ENCODE measurements at places on chromosomes 12 and 14. TPM values are rescaled to one million over a fixed set of nuclear protein-coding genes. Genes with fewer than 3 reads are reported as not detected.

- no peak overlapping the region for H3K27ac ChIP-seq
- H3K4me1 ChIP-seq: peaks cover under 1% of the 10 kb centered on the region
- H3K27me3 ChIP-seq: no peaks in the 10 kb centered on the region
- no peaks in the 10 kb centered on the region for H3K36me3 ChIP-seq
Observed at GRCh38 chr14:29649170-29649569, 278.5 kb downstream of the PRKD1 start.

DNA sequence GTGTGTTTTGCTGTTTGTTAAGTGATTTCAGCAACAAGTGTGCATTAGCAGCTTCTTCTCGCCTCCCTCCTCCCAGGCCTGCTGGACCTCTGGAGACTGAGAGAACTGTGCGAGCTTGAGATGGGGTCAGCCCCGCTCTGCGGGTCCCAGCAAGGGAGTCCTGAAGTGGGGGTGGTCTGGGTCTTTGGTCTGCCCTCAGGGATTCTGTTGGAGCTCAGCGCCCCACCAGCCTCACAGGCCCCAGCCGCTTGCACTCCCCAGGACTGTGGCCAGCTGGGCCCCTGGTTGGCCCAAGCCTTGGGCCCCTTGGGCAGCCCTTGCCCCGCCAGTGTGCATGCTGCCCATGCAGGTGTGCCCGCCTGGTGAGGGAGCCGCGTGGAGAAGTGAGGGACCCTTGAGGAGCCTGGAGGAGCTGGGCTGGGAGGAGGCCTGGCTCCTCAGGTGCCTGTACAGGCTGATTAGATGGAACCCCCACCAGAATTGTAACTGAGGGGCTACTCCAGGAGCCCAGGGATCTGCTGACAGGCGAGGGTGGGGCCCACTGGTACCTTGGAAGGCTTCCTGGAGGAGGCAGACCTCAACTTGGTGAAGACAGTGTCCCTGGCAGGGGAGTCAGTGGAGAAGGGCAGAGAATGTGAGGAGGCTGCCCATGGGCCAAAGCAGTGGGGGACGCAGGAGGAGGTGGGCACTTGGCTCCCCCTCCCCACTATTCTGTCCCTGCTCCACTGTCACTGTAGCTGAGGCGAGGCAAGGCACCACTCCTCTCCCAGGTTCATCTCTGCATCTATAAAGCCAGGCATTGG, 56.7 kb downstream of the BEGAIN start:
- H3K36me3 ChIP-seq: peaks cover 37% of the 10 kb centered on the region
- DNase-seq: no peak
- no peaks in the 10 kb centered on the region for H3K4me1 ChIP-seq
- no peaks in the 10 kb centered on the region for H3K27me3 ChIP-seq
- no peak overlapping the region for H3K27ac ChIP-seq

DNA sequence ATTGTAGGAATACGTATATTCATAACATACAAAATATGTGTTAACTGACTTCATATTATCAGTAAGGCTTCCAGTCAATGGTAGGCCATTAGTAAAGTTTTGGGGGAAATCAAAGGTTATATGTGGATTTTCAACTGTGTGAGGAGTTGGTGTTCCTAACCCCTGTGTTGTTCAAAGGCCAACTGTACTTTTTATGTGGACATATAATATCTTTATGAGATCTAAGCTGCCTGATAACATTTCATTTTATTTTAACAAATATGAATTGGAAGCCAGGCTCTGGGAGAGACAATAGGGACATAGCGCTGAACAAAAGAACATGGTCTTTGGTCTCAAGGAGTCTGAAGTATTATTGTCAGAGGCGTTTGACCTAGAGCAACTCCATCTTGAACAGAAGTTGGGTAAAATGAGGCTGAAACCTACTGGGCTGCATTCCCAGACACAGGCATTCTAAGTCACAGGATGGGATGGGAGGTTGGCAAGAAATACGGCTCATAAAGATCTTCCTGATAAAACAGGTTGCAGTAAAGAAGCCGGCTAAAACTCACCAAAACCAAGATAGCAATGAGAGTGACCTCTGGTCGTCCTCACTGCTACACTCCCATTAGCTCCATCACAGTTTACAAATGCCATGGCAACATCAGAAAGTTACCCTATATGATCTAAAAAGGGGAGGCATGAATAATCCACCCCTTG, 147.2 kb downstream of the KSR2 start:
- no peak overlapping the region for H3K27ac ChIP-seq
- no peaks in the 10 kb centered on the region for H3K36me3 ChIP-seq
- DNase-seq: no peak
- H3K4me3 ChIP-seq: no peak overlapping the region
- peaks cover 28% of the 10 kb centered on the region for H3K27me3 ChIP-seq

DNA sequence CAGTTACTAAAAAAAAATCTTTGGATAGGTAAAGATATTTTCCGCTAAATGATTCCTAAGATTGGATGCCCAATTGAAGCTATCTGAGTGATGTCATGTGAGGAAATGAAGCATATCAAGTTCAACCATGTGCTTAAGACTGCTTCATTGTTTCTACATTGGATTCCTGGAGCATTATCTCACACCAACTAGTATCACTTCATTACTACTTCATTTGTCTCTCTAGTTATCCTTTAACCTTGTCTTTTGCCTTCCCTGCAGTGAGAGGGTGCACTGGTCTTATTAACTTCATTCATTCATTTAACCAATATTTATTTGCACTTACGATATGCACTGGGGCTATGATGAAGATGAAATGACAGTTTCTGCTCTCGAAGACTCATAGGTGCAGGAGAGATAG, 198.1 kb downstream of the SLC38A4 start:
- H3K4me1 ChIP-seq: no peaks in the 10 kb centered on the region
- no peaks in the 10 kb centered on the region for H3K36me3 ChIP-seq
- H3K4me3 ChIP-seq: no peak overlapping the region
- no peak overlapping the region for H3K27ac ChIP-seq
- no peaks in the 10 kb centered on the region for H3K27me3 ChIP-seq

Gene FBLN5
- 29.2 TPM for total RNA-seq

GRCh38 chr14:75969126-75969525, 12.7 kb downstream of the TGFB3 start:
- no peak overlapping the region for H3K4me3 ChIP-seq
- no peaks in the 10 kb centered on the region for H3K4me1 ChIP-seq
- H3K27ac ChIP-seq: no peak overlapping the region
- no peak for DNase-seq
- no peaks in the 10 kb centered on the region for H3K36me3 ChIP-seq

DNA sequence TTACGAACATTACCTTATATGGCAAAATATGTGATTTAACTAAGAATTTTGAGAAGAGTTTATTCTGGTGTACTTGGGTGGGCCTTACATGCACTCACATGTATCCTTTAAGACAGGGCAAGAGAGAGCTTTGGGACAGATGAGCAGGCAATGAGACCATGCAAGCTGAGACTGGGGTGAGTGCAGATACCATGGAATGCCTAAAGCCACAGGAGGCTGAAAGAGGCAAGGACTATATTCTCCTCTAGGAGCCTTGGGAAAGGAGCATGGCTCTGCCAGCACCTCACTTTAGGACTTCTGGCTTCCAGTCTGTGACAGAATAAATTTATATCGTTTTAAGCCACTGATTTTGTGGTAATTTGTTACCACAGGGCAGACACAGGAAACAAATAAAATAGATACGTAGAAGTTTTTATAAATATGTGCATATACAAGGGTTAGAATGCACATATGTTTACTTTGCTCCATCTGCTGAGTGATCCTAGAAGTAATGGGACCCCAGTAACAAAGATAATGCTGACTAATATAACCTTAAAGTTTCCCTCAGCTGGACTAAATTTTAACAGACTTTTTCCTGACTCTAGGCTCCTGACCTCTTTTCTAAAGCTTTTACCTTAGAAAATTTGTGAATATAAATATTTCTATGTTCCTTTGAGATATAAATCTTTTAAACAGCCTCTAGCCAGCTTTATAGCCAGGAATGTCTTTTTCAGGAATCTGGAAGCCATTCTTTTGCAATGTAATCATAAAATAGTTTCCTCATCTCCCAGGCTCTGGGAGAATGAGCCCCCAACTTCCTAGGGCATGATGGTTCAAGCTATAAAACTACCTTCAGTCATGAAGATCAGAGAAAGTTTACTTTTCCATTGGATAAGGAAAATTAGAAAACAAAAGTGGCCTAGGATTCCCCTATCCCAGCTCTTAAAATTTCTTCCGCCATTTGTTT, 216.8 kb downstream of the PPFIA2 start:
- no peak overlapping the region for H3K4me3 ChIP-seq
- DNase-seq: no peak
- H3K27ac ChIP-seq: no peak overlapping the region
- no peaks in the 10 kb centered on the region for H3K27me3 ChIP-seq
